Chondrocyte (in vitro differentiated cells): ENCODE measurements at places on chromosomes 12 and 14. TPM values are rescaled to one million over a fixed set of nuclear protein-coding genes. Genes with fewer than 3 reads are reported as not detected.

DNA sequence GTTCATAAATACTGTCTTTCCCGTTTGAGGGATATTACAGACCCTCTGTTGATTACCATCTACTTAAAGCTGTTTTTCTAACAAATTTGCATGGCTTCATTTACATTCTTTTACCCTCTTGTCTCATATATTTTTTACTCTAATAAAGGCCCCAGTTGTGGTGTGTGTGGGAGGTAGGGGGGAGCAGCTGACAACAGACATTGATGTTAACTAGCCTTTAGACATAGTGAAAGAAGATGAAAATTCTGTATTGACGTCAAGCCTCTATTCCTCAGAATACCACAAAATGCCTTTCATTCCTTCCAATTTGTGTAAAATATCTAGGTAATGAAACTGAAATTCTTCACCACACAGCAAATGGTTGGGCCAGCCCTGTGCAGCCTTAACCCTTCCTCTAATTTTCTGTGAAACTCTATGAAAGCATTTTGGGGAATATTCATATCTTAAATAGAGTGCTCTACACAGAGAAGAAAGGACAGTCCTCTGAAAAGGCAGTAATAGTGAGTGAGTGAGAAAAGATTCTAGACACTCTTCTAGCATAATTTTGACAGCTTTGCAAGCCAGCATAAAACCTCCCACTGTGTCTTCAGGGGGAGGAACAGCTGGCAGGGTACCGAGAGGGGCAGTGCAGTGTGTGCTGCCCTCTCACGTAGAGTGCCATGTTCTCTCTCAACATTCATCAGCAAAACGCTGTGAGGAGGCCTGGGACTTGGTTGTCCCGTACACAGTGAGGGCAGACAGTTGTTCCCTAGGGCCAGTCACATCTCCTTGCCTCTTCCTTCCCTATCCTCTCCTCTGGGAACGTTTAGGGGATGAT lies 20.1 kb upstream of the CERS5 start:
- peaks cover 8% of the 10 kb centered on the region for H3K36me3 ChIP-seq
- peaks cover 59% of the 10 kb centered on the region for H3K4me1 ChIP-seq
- H3K27ac ChIP-seq = peak overlapping the region; percentile 97
- no peak overlapping the region for H3K4me3 ChIP-seq
- no peak for DNase-seq
- H3K27me3 ChIP-seq = no peaks in the 10 kb centered on the region

- no peak overlapping the region for H3K4me3 ChIP-seq
- no peak overlapping the region for H3K27ac ChIP-seq
- DNase-seq = no peak
- H3K36me3 ChIP-seq = no peaks in the 10 kb centered on the region
- peaks cover 11% of the 10 kb centered on the region for H3K4me1 ChIP-seq
Observed at GRCh38 chr12:131903270-131904255, 9.1 kb downstream of the ULK1 start.

GRCh38 chr12:128743916-128744315 lies 79.8 kb downstream of the SLC15A4 start:
- DNase-seq = no peak
- H3K36me3 ChIP-seq = no peaks in the 10 kb centered on the region
- H3K27me3 ChIP-seq = peaks cover 1% of the 10 kb centered on the region
- no peaks in the 10 kb centered on the region for H3K4me1 ChIP-seq
- no peak overlapping the region for H3K4me3 ChIP-seq

GRCh38 chr14:96112032-96112431 lies 72.9 kb downstream of the C14orf132 start:
- H3K27ac ChIP-seq = no peak overlapping the region
- peaks cover 30% of the 10 kb centered on the region for H3K27me3 ChIP-seq
- no peak overlapping the region for H3K4me3 ChIP-seq
- H3K4me1 ChIP-seq = peaks cover 3% of the 10 kb centered on the region

- H3K27ac ChIP-seq = no peak overlapping the region
- peaks cover 20% of the 10 kb centered on the region for H3K36me3 ChIP-seq
- H3K4me1 ChIP-seq = no peaks in the 10 kb centered on the region
- H3K27me3 ChIP-seq = no peaks in the 10 kb centered on the region
- no peak overlapping the region for H3K4me3 ChIP-seq
Observed at GRCh38 chr14:69327507-69327906, 67.5 kb downstream of the GALNT16 start.

- DNase-seq = no peak
- H3K27me3 ChIP-seq = peaks cover 2% of the 10 kb centered on the region
Observed at GRCh38 chr12:119940897-119941296, 48.1 kb upstream of the BICDL1 start.

DNA sequence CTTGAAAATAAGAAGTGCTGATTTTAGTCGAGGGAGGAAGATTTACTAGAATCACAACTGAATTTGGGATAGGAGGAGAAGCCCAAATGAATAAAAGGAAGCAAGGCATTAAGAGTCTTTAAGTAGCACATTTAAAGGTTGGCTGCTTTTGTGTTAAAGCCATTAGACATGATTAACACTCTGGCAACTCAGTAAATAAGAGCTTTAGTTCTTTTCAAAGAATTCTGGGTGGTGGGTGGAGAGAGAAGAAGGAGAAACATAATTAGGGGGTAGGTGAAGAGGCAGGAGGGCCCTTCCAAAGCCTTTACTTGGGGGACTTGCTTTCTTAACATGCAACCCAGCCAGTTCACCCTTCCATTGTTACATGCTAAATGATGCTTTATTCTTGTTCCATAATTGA lies 284.6 kb upstream of the SEL1L start:
- no peaks in the 10 kb centered on the region for H3K36me3 ChIP-seq
- no peak for DNase-seq
- no peak overlapping the region for H3K27ac ChIP-seq
- no peak overlapping the region for H3K4me3 ChIP-seq

DNA sequence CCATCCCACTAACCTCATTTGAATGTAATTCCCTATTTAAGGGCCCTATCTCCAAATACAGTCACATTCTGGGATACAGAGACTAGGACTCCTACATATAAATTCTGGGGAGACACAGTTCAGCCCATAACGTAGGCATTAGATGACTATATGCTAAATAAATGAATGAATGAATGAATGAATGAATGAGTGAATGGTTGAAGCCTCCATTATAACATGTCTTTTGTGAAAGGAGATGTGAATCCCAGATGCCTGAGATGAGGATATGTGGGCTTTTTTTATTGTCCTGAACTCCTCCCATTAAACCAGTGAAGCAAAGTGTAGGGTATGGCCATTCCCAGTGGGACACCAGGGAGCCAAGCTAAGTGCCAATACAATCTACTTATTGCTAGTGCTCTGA lies 20.5 kb upstream of the TMEM233 start:
- H3K27ac ChIP-seq = no peak overlapping the region
- H3K36me3 ChIP-seq = no peaks in the 10 kb centered on the region
- DNase-seq = no peak
- H3K4me1 ChIP-seq = no peaks in the 10 kb centered on the region
- H3K27me3 ChIP-seq = peaks cover 6% of the 10 kb centered on the region
- no peak overlapping the region for H3K4me3 ChIP-seq

- no peak overlapping the region for H3K4me3 ChIP-seq
- H3K27ac ChIP-seq = no peak overlapping the region
- H3K27me3 ChIP-seq = no peaks in the 10 kb centered on the region
- no peaks in the 10 kb centered on the region for H3K36me3 ChIP-seq
- DNase-seq = no peak
Observed at GRCh38 chr12:116333402-116333801, 55.9 kb upstream of the MED13L start.

ASCL1 gene
- total RNA-seq = not detected in 3 replicates

GRCh38 chr12:76308866-76309265 lies 39.3 kb downstream of the BBS10 start:
- no peaks in the 10 kb centered on the region for H3K36me3 ChIP-seq
- peaks cover 20% of the 10 kb centered on the region for H3K4me1 ChIP-seq
- no peaks in the 10 kb centered on the region for H3K27me3 ChIP-seq
- DNase-seq = no peak
- H3K4me3 ChIP-seq = no peak overlapping the region

- H3K36me3 ChIP-seq = peaks cover 26% of the 10 kb centered on the region
- DNase-seq = no peak
- no peak overlapping the region for H3K4me3 ChIP-seq
- peaks cover 32% of the 10 kb centered on the region for H3K4me1 ChIP-seq
- no peaks in the 10 kb centered on the region for H3K27me3 ChIP-seq
Observed at GRCh38 chr14:22564463-22564862, 24.6 kb downstream of the DAD1 start.
